Mesenteric fat pad (tissue), 1 donor: ENCODE measurements at places on chromosomes 16 and 17. TPM values are rescaled to one million over a fixed set of nuclear protein-coding genes. Genes with fewer than 3 reads are reported as not detected.

DNA sequence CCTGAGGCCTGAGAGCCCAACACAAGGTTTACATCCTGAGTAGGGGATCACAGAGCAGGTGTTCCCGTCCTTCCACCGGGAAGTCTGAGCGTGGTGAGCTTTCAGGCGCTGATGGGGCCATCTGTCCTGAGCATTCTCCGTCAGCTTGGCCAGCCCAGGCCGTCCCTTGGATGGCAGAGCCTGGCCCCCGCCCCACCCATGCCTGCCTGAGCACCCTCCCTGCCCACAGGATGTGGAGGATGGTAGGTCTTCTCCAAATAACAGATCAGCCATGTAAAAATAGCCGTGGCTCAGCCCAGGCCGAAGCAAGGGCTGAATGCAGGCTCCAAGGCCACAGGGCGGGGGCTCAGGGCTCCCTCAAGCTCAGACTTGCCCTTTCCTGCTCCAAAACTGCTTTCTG is 20.2 kb downstream of the SPNS2 start:
- DNase-seq: no peak

DNA sequence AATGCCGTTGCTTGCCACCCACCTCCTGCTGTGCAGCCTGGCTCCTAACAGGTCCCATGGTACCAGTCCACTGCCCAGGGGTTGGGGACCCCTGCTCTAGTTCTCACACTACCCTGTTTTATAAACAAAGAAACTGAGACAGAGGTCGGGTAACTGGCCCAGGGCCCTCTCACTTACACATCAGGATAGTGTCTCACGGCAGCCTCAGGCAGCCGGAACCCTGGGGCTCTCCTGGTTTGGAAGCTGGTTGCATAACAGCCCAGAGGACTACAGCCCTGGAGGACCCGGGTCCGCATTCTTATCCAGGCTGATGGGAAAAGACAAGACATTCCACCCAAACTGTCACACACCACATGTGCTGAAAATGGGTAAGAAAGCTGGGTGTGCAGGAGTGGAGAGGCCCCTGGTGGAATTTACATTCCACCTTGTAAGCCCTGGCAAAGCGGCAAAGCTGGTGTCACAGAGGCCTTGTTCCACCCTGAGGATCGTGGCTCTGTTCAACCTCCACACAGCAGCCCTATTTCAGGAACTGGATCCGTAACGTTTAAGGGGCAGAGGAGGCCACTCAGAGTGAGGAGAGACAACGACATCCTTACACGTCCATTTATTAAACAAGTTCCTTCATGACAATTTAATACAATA is 9.8 kb downstream of the CMTM3 start:
- no peak for DNase-seq

DNA sequence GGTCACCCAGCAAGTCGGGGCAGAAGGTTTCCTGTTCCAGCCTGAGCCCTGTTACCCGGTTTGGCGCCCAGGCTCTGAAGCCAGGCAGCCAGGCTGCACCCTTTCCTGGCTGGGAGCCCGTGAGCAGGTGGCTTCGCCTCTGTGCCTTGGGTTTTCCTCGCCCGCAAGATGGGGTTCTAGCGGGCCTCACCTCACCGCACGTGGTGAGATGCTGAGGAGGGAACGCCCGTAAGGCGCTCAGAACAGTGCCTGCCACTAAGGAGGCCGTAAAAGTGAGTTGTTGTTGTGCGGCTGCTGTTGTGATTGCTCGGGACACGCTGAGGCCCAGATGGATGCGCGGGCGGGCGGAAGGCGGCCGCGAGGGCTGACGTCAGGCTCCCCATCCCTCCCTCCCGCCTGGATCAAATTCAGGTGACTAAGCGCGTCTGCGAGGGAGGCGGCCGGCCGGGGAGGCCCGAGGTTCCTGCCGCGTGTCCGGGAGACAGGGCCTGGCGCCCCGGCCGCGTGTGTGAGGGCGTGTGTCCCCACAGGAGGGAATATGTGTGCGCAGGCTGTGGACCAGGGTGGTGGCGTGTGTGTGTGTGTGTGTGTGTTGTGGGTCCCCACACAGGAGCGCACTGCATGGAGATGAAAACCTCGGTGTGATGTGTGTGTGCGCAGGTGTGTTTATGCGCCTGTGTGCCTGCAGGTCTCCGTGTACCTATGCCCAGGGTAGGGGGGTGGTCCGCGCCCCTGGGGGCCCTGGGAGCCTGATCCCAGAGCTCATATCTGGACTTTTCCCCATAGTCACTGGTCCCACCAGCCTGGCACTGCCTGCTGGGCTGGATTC is 4.3 kb downstream of the CAMKK1 start:
- DNase-seq: peak; percentile 93

Gene TSNAXIP1
- 1.1 TPM for total RNA-seq

DNA sequence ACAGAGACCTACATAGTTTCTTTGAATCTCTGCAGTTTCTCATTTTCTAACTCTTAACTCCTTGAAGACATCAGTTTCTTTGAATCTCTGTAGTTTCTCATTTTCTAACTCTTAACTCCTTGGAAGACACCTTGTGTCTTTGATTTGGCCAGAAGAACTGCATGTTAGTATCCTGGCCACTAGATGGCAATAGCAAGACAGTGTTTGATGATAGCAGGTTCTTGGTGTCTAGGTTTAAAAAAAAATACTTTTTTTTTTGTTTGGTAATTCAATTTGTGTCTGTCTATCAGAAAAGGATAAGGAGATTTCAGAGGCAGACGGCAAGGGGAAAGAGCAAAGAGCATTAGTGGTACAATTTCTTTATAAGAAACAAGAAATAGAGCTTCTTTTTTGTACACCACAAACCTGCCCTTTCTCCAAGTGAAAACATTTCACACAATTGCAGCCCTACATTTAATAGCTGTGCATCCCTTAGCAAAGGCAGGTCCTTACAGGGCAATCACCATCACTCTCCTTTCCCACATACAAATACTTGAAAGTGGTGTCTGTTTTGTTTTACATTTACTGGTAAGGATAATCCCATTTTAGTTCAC is 1324.9 kb upstream of the CDH8 start:
- DNase-seq: no peak

- DNase-seq: no peak
Observed at GRCh38 chr16:87816507-87817100, 50.8 kb upstream of the KLHDC4 start.

GRCh38 chr16:61595605-61596004 is 440.6 kb downstream of the CDH8 start:
- no peak for DNase-seq
